Left ventricle myocardium superior (tissue), 1 donor: ENCODE measurements at places on chromosomes 7 and 10.

DNA sequence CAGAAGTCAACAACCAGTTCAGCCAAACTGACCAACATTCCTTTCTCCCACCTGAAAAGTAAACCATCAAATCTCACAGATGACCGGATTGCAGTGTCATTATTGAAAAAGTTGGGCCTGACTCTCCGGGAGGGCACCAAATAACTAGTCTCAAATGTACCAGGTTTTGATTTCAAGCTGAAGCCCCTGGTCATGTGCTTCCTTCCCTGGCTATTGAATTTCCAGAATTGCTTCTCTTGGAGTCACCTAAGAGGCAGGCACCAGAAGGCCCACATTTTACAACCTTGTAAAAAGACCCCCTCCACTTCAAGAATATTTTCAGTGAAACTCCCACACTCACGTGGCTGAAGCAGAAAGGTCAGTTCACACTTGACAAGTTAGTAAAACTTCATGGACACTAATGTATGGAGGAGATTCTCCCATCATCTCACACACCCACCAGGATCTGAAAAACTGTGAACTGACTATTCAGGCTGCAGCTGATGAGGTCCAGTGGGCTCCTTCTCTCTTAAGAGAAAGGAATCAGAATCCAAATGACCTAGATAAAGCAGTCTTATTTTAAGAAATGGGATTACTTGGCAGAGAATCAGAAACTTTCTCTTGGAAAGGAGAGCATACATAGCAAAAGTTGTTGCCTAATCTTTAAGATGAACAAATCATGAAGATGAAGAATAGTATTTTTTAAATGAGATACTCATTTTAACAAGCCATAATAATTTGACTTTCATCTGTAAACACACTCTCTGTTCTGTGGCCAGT lies 53.6 kb downstream of the DLD start:
- no peak for DNase-seq

- DNase-seq: peak; percentile 41
These were observed 655.0 kb upstream of the MGMT start for GRCh38 chr10:128812000-128812399.

- no peak for DNase-seq
These were observed 139.1 kb downstream of the ATE1 start for GRCh38 chr10:121788717-121789116.

DNA sequence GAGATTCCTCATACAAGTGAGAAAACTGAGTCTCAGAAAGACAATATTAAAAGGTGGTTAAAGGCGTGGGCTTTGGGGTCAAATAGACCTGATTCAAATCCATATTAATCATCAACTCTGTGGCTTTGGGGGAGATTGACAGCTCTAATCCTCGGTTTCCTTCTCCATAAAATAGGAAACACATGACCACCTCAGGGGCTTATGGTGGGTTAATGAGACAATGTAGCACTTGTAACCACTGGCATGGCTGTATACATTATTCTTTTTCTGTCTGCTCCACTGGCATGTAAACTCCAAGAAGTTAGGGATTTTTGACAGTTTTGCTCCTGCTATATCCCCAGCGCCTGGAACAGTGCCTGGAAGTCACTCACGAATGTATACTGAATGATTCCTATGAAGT lies 120.8 kb upstream of the GAD2 start:
- DNase-seq: no peak

- no peak for DNase-seq
These were observed 20.0 kb downstream of the WNT8B start for GRCh38 chr10:100482834-100483185.

GRCh38 chr7:120337308-120337907 lies 64.4 kb downstream of the KCND2 start:
- DNase-seq: no peak

DNA sequence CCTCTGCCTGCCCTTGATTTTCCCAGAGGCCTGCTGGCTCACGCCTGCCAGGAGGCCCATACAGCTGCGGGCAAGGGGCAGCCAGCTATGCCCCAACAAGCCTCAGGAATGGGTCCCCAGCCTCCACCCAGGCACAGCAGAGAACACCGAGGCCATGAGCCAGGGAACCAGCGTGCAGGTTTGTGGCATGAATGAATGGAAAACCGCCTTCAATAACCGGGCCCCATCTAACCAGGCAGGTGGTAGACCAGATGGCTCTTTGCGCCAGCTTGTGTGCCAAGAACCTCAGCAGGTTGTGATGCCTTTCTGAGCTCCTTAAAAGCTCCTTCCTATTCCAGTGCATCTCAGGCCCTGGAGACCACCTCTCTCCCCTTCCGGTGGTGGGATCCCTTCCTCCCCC lies 50.2 kb downstream of the ELFN1 start:
- DNase-seq: no peak

GRCh38 chr7:68674826-68675225 lies 923.4 kb upstream of the AUTS2 start:
- DNase-seq: no peak

DNA sequence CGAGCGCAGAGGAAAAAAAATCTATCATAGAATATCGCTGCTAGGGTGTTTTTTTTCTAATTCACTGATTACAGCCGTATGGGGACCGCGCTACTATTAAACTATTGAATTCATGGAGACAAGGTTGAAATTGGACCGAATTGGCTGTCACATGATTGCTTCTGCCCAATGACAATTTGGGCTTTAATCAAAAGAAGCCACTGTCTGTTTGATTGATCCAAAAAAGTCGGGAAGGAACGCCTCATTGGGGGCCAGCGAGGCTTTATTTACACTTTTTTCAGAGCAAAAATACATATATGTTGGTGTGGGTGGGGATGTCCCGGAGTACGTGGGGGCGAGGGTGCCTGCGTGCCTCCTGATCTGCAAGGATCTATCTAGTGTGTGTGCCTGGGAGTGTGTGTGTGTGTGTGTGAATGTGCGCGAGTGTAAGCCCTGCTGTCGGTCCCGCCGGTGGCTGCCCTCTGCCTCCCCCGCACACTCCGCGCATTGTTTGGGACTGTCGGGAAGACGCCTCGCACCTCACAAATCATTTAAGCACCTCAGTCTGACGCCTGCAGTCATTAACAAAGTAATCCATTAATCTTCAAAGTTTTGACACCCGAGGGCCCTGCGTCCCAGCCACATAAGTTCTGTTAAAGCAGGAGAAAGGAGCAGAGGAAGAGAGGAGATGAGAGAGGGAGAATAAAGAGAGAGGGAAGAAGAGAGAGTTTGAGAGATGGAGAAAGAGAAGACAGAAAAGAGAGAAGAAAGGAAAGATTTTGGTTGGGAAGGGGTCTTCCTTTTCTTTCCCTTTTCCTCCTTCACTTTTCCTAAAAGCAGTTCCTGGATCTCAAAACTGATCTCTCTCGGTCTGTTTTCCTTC lies at the start of gene HOXA2:
Gene HOXA2 (minus strand): TSS at position 103 of the 862 bp plus-strand sequence. CDS start 183 bp downstream, outside the sequence.
- no peak for DNase-seq

DNA sequence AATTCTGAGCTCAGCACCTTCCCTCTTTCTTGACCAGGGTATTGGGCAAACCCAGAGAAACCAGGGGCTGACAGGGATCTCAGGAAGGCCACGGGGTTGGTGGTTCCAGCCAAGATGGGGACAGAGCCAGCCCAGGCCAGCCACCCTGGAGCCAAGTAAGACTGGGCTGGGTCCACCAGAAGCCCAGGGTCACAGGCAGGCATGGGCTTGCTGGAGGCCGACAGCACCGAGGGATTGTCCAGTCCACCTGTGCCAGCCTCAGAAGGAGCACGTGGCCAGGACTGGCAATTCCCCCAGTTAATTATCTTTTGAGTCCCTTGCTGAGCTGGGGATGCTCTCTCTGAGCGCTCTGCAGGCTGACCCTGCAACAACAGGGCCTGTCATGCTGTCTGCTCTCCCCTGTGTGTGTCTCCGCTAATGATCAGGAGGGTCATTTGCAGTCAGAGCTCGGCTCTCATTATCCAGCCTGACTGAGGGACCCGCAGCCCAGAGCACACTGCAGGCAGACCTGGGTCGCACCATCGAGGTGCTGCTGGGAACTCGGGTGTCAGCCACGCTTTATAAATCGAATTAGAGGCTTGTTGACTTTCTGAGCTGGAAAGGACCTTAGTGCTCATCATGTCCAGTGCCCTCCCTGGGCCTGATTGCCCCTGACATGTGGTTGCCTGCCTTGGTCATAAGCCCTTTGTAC lies 69.5 kb upstream of the PPIF start:
- DNase-seq: peak; percentile 49

GRCh38 chr7:150879345-150879744 lies 27.0 kb downstream of the AOC1 start:
- DNase-seq: no peak

DNA sequence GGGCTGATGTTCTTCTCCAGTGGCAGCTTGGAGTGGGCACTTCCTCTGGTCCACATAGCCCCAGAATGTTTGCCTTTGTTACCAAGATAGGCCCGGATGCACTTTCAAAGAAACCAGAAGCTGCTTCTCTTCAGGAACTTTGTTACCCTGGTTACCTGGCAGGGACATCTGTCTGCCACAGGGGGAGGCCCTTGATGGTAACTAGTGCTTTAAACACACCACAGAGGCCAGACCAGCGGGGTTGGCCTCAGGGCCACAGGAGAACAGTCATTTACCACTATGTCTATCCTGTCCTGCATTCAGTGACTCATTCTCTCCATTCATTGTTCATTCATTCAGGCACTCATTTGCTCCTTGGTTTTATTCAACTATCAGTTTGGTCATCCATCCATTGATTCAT lies 11.9 kb upstream of the PLEKHA1 start:
- no peak for DNase-seq

DNA sequence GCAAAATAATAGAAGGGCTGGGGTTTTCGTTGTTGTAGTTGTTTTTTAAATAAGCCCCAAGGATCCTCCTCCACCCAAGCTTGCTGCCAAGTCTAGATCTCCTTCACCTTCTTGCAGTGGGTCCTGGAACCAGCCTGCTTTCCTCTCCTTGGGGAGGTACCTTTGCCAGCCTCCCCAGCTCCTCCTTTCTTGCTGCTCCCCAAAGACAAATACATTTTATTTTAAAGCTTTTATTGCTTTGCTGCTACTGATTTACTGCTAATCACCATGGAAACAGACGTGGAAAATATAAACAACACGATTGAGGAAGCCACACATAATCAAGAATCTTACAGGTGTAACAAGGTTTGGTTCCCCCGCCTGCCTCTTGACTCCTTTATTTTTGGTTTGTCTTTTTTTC lies 17.4 kb upstream of the SLF2 start:
- DNase-seq: no peak

GRCh38 chr10:50855015-50855414 lies 30.4 kb downstream of the A1CF start:
- DNase-seq: no peak

- peak; percentile 55 for DNase-seq
These were observed 184.8 kb downstream of the AUTS2 start for GRCh38 chr7:69782917-69783684.

- peak; percentile 69 for DNase-seq
These were observed 10.9 kb downstream of the CDHR1 start for GRCh38 chr10:84205049-84205852.

DNA sequence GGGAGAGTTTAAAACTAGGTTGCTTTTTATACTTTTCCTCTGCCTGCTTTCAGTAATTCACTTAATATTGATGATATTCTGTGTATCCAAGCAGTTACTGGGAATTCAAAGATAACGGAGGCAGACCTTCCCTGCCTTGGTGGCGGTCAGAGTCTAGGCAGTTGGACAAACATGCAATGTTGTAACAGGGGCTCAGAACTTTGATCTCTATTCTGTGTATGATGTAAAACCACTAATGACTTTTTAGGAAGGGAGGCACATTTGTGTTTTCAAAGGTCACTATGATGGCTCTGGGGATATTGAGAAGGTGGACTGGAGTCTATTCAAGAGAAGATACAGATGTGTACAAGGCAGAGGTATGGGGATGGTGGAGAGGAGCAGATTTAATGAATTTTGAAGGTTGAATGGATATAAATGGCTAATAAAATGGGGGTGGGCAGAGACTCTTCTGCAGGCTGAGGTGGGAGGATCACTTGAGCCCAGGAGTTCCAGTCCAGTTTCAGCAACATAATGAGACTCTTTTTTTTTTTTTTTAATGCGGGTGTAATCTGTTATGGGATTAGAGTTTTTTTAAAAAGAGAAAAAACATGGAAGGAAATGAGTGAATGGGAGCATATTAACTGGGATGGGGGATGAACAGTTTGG lies 5.7 kb upstream of the PON2 start:
- no peak for DNase-seq
